ENCODE measurements at places on chromosomes 5 and 9.

DNA sequence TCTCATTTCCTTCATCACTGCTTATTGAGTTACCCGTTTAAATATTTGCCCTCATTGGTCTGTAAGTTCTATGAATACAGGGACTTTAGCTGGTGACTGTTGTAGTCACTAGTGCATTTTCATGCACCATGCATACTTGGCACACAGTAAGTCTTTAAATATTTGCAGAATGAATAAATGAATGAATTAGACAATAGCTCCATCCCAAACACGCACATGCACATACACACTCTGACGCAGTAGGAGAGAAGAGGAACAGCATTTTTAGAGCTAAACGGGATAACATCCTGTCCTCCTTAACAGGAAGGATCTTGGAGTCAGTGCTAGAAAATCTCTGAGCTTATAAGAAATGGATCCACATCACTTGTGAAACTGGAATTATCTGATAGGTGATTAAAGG, 447.7 kb downstream of the KIF4B start:
- no peak for DNase-seq

GRCh38 chr5:173680660-173681242, 64.3 kb upstream of the BOD1 start:
- no peak for DNase-seq

- DNase-seq = no peak
Observed at GRCh38 chr9:37212435-37212834, 92.1 kb downstream of the ZCCHC7 start.

DNA sequence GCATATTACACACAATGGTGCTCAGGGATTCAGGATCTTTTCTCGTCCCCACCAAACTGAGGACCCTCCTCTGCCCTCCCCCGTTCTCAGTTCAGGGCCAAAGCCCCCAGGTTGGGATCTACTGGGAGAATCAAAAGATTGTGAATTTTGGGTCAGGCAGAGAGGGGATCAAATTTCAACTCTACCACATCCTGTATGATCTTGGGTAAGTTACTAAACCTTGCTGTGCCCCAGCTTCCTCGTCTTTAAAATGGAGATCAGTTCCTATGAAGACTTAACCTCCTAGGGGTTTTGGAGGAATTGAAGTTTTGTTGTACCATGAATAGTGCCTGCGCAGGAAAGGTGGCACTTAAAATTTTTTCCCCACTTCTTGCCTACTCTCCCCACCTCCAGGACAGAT, 62.4 kb downstream of the RAI14 start:
- no peak for DNase-seq

DNA sequence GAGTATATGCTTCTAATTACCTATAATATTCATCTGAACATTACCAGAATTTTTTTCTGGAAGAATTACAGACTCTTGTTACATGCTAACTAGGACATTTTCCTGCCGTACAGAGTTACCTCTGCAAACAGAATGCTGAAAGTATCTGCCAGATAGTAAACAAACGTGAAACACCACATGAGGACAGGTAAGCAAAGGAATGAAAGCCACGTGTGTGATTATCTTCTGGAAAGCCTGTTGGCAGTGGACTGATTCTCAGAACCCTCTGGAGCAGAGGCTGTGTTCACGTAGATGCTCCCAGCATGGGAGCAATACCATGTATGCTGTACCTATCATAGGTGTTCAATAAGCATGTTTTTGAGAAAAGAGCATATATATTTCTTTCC, 472.6 kb downstream of the ENC1 start:
- no peak for DNase-seq

- DNase-seq = no peak
Observed at GRCh38 chr5:112923988-112924387, 2.0 kb upstream of the REEP5 start.

DNA sequence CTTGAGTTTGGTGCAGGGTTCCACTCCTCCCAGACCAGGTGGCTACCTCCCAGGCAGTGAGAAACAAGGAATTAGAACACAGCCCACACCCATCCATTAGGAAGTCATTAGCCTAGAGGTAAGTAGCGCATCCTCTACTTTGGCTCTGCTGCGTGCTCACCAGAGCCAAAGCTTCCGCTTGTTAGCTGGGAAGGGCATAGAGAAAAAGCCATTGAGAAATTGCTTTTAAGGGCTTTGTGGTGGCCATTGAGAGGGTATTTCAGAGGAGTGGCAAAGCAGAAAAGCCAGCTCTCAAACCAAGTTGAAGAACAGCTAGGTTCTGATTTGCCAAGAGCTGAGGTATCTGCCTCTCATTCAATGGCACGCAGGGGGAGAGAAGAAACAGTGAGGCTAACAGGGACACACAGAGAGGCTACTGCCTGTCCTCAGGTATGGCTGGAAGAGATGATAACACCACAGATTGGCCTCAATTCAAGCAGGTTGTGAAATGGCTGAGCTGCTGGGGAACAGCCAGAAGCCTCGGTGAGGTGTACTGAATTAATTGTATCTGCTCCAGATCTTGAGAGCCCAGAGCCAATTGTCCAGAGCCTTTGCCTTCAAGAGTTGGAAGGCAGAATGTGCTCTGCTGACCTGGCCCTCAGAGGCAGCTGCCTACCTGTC, 119.4 kb downstream of the NTRK2 start:
- DNase-seq = no peak

GRCh38 chr5:181151146-181151545, 3.8 kb downstream of the OR2V2 start:
- DNase-seq = no peak

- DNase-seq = no peak
Observed at GRCh38 chr9:72203205-72203803, 54.1 kb downstream of the GDA start.

GRCh38 chr9:81498576-81498975, 190.8 kb downstream of the TLE1 start:
- DNase-seq = no peak

GRCh38 chr5:169200125-169200778, 100.7 kb downstream of the SLIT3 start:
- DNase-seq = no peak

DNA sequence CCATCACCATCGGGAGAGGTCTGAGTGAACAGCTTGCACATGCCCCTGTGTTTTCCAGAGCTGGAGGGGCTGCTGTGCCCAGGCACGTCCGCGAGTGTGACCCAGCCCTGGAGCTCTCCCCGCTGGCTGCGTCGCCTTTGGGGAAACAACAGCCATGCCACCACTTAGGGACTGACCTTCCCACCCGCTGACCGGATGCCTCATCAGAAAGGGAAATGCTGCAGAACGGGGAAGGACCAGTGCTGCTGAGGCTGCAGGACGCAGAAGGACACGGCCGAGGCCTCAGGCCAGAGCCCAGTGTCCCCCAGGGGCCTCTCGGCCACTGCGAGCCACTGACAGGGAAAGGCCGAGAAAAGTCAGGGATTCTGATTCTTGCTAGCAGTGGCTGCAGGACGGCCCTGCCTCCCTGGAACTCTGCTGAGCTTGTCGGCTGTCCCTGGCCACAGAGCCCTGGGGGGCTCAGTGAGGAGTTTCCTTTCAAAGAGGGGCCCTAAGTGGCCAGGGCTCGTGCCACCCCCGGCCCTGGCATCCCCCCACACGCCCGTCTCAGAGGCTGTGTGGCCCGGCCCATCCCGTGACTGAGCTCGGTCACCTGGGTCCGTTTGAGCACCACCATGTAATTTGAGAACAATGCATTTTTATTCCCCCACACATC, 130.8 kb downstream of the ZNF354C start:
- DNase-seq = no peak

GRCh38 chr5:145347026-145347616, 488.0 kb downstream of the PRELID2 start:
- no peak for DNase-seq

DNA sequence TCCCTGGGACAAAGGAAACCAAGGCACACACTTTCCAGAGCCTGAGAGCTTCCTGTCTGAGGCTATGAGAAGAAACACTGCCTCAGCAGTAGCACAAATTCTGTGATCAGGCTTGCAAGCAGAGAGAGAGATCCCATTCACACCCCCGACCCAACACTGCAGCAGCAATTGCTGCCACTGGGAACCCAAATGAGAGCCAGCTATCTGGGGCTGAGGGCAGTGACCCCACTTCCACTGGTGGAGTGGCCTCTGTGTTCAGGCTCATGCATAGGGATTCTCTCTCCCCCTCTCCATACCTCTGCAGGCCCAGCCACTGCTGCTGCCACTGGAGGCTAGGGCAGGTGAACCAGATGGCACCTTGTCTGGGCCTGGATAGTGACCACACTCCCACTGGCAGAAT, 95.2 kb downstream of the TMEM232 start:
- DNase-seq = no peak

- no peak for DNase-seq
Observed at GRCh38 chr5:166979307-166979895, 1312.0 kb upstream of the WWC1 start.

DNA sequence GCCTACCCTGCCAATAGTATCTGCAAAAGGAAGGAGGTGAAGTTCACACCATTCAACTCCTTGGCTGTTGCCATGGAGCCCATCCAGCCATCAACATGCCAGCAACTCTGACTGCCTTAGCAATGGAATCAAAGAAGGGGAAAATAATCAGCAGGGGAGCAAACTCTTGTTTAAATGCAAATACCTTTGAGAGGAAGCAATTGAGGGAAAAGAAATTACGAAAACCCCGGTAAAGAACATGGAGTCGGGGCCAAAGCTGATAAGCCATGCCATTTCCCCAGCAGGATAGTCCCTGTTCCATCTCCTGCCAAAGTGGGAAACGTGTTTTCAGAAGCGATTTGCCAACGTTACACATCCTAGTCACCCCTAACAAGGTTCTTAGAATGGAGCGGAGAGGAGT, 69.0 kb downstream of the MFAP3 start:
- DNase-seq = no peak

GRCh38 chr5:24525414-24525813, 119.4 kb downstream of the CDH10 start:
- no peak for DNase-seq

GRCh38 chr5:40046792-40047191, 622.0 kb upstream of the DAB2 start:
- DNase-seq = no peak

DNA sequence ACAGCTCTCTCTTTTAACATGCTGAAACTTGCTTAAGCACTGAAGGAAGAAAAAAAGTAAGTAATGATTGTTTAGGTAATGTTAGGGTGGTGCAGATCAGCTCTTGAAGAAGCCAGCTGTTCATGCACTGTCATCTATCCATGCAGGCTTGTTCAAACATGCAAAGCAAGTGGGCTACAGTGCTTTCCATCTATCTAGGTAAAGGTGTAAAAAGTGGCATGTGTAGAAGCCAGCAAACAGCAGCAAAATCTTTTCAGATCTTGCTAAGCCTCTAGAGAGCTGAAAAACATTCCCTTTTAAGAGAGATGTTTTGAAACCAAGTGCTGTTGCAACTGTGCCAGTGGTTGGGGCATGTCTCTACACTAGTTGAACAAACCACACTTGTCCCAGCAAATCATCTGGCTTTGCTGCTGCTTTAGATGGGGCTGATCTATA, 214.4 kb downstream of the EFNA5 start:
- DNase-seq = no peak

DNA sequence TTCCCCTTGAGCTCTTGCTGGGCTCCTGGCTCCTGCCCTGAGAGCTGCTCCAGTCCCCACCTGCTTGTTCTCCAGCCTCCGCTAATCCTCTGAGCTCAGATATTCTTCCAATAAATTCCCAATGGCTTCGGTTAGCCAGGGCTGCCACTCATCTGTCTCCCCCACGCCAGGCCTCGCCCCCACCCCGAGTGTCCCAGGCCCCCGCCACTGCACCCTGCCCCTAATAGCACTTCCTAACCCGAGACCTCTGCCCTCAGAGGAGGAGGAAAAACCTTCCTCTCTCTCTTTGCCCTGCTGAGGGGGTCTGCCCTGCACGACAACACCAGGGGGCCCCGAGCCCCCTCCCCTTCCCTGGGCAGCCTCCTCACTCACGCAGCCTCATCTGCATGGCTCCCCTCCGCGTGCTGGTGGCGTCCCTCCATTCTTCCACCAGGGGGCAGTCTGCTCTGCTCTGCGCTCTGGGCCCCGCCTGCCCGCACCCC, 5.4 kb upstream of the LCN15 start:
- DNase-seq = no peak

GRCh38 chr9:128180001-128180400, 11.4 kb downstream of the CIZ1 start:
- no peak for DNase-seq

GRCh38 chr5:141618030-141618803, 583 bp downstream of the DIAPH1 start:
- no peak for DNase-seq

- peak; percentile 44 for DNase-seq
Observed at GRCh38 chr9:124284940-124285441, 27.2 kb downstream of the NEK6 start.

DNA sequence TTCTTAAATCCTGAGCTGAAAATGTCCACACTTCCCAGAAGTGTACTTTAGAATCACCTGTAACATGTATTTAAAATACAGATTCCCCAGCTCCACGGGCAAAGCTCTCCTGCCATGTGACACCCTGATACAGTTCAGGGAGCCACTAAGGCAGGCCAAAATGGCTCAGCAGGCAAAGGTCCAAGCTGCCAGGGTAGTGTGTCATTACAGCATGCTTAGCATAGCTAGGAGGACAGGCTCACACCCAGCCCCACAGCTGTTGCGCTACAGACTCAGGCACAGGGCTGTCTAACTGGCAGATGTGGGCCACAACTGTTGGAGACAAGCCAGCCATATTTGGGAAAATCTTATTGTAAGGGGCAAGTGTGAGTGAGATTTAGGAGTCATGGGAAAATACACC, 73.0 kb downstream of the C9orf85 start:
- no peak for DNase-seq

DNA sequence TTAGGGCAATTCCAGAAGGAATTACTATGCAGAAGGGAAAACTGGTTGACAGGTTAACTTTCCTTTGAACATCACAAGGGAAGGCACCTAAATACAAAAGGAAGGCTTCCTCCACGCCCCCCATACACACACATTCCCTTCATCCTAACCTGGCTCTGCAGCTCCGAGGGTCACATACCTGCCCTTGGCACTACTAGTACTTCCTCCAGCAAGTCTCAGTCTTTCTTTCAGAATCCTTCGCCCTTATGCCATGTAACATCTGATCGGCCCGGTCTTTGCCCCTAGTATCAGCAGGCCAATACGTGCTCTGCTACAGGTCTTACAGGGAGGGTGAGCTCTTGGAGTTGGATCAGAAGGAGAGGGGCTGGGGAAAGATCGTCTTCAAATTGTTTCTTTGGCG, 1.6 kb upstream of the MARCHF6 start:
- DNase-seq = no peak

- no peak for DNase-seq
Observed at GRCh38 chr5:25095261-25095660, 450.5 kb upstream of the CDH10 start.

DNA sequence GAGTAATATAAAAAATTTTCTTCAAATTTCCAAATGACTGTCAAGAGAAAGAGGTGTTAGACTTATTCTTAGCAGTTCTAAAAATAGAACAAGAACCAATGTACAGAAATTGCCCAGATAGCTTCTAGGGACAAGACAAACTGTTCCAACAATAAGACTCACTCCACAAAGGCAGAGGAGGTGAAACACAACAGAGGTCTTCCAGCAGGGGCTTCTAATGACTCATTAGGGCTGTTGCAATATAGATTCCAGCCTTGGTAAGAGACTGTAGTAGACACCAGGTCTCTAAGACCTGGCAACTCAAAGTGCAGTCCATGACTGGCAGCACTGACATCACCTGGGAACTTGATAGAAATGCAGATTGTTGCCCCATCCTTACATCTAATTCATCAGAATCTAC, 134.6 kb upstream of the VLDLR start:
- DNase-seq = no peak

- no peak for DNase-seq
Observed at GRCh38 chr5:37015795-37016666, 139.5 kb downstream of the NIPBL start.

- no peak for DNase-seq
Observed at GRCh38 chr5:37668524-37669047, 171.3 kb downstream of the GDNF start.

- DNase-seq = no peak
Observed at GRCh38 chr9:38359689-38360385, 32.7 kb upstream of the ALDH1B1 start.
